Kidney tubule cell (primary cell): ENCODE measurements at places on chromosomes 12 and 14.
A peak's percentile ranks its signal among the peaks of the same experiment; 100 is the strongest.

GRCh38 chr12:1920971-1921370 is 2.5 kb upstream of the CACNA2D4 start:
- DNase-seq, result no peak

- no peak for DNase-seq
These were observed 84.1 kb upstream of the MED13L start for GRCh38 chr12:116361414-116362223.

- no peak for DNase-seq
These were observed 7.5 kb upstream of the PRKAG1 start for GRCh38 chr12:49026101-49026500.

- DNase-seq, result no peak
These were observed 169.9 kb downstream of the RBM19 start for GRCh38 chr12:113796066-113796827.

DNA sequence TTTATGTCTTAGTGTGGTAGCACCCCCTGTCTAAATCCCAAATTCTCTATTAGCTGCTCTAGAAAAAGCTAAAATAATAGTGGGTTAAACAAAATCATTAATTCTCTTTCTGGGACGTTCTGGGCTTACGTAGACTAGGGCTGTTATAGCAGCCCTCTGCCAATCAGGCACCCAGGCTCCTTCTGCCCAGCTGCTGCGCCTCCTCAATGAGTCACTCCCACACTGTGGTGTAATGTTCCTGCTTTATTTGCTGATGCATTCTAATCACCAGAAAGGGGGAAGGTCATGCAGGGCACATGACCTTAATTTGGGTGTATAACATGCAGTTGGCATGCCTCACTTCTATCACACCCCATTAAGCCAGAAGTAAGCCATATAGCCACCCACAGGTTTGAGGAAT is 294.5 kb downstream of the GALC start:
- no peak for DNase-seq

GRCh38 chr12:110794623-110795280 is 52.0 kb upstream of the CCDC63 start:
- no peak for DNase-seq

DNA sequence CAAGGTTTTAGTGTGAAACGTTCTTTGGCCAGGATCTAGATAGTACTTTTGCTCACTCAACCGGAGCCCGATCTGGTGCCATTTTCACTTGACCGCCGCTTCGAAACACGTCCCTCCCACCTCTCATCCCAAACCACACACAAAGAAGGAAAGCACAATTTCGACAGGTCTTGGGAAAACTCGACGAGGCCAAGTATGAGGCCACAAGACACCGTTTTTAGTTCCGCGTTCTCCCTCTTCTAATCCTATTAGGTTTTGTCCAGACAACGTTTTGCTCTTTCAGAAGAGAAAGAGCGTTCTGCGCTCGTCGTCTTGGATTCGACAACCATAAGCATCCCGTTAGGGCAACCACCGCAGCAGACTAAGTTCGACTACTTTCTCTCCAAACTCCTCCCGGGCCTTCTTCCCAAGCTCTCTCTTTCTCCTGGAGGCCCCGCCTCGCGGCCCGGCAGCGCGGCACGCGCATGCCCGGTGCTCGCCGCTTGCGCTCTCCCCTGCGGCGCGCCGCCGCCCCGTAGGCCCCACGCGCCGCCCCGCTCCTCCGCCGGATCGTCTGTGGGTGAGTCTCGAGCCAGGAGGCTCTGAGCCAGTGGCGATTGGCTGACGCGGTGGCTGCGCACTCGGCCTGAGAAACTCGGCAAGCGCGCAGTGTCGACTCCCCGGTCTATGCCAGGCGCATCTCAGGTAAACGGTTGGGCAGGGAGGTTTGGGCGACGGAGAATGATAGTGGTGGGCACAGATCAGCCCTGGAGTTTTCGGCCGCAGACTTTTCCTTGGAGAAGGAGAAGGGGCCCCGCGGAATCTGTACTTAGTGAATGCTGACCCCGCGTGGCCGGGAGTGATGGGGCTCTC is at the start of gene MIPOL1:
Gene MIPOL1 (plus strand): TSS at position 517 of the 852 bp plus-strand sequence. CDS start 49,952 bp downstream, outside the sequence.
- DNase-seq, result peak; percentile 94

- DNase-seq, result peak; percentile 87
These were observed 167.8 kb upstream of the HIF1A start for GRCh38 chr14:61527325-61528100.

GRCh38 chr12:953776-954175 is 4.3 kb upstream of the RAD52 start:
- DNase-seq, result peak; percentile 10

DNA sequence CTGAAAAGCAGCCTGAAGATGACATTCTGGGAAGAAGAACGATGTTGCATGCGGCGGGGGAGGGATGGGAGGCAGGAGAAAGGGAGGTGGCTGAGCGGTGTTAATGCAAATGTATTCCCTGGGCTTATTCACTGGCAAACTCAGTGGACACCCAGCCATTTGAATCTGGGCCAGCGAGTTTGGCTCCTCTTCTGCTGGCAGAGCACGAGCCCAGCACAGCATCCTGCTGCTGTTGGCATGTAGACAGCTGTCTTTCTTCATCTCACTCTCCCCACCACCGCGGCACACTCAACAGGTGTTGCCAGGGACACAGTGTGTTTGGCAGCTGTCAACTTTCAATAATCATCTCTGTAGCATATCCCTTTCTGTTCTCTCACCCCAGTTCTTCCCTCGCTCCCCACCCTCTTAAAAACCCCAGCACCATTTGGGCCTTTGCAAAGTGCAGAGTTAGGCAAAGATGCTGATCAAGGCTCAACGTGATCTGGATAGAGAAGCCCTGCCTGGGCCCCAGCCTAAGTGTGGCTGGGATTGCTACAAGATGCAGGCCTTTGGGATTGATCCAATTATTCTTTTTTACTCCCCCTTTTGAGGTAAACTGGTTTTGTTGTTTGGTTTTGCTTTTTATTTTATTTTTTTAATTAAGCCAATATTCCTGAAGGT is 131.9 kb downstream of the EXOC5 start:
- no peak for DNase-seq

DNA sequence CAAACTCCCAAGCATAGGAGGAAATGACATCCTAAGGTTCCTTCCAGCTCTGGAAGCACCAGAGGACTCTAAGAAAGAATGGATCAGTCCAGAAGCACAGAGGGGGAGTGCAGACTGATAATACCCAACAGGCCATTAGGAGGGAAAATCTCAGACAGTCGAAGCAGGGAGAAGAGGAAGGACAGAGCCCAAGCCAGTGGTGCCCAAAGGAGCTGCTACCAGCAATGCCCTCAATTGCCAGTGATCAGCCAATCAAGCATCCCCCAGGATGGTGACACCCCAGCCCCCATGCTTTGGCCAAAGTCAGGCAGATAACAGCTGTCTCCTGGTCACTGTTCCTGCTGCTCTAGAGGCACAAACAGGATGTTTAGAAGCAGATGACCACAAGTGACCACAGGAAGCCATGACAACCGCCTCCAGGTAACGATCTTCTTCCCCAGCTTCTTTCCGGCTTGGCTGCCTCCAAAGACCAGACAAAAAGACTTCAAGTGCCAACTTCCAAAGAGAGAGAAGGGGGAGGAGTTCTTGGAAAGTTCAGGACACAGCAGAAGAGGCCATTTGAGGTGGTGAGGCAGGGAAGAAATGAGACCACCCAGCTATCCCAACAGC is 16.2 kb downstream of the PXN start:
- no peak for DNase-seq

DNA sequence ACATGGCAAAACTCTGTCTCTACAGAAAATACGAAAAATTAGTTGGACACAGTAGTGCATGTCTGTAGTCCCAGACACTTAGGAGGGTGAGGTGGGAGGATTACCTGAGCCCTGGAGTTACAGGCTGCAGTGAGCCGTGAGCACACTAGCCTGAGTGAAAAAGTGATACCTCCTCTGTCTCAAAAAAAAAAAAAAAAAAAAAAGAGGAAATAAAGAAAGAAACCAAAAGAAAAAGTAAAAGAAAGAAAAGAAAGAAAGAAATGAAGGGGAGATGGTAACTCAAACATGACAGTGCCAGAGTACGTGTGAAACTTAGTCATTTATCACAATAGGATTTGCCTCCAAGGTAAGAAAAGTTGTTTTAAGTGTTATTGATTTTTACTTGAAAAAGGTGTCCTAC is 407.0 kb upstream of the MGAT4C start:
- no peak for DNase-seq

DNA sequence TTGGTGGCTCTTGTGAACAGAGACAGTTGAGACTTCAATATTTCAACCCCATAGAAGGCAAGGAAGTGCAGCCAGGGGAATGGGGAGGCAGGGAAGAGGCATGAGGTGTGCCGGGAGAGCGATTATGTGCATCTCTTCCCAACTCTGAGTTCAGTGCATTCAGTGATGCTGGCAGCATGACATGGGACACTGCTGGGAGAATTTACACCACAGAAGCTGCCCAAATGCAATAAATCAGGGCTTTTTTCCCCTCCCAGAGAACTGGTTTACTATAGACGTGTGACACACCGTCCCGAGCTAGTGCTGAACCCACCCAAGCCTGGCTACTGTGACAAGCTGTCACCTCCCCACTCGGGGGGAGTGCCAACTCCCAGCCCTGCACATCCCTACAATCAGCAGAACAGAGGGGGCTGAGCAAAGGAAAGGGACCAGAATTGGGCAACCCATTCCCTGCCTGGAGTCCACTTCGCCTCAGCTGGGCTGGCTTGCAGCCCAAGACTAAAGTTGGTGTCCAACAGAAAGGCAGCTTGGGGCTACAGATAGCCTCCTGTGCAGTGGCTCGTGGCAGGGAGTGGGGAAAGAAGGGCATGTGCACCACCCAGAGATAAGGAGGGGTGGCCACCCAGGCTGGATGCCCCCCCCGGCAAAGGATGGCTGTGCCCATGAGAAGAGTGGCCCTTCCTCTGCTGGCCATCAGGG is 16.7 kb downstream of the AHSA1 start:
- no peak for DNase-seq

GRCh38 chr12:54338698-54339296 is 13.9 kb downstream of the COPZ1 start:
- DNase-seq, result no peak

DNA sequence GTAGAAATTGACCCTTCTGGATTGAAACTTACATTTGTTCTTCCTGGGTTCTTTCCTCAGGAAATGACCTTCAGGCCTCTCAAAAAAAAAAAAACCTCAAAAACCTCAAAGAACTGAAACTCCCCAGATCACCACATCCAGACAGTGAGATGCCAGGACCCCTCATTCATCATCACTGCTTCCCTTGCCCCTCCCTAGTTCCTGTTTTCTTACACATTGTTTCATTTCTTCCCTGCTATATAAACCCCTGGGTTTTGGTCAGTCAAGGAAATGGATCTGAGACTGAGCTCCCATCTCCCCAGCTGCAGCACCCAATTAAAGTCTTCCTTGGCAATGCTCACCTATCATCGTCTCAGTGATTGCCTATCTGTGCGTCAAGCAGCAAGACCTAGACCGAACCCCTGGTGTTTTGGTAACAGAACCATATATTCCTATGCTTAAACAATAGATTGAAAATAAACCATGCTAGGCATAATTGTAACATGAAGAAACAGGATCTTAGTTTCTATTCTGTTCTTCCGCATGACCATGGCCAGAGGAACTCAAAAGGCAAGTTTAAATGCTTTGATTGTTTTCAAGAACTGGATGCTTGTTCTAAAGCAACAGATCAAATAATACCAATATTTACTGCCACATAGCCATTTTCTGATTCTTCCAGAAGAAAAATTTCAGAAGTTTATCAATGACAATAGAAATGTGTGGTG is 108.0 kb upstream of the MAX start:
- DNase-seq, result peak; percentile 66

GRCh38 chr12:119365451-119365850 is 30.9 kb downstream of the CCDC60 start:
- DNase-seq, result no peak

GRCh38 chr14:96176811-96177211 is 27.8 kb upstream of the BDKRB2 start:
- DNase-seq, result no peak
